ENCODE measurements at places on chromosomes 1 and 21.

- DNase-seq: peak; percentile 37
Observed at GRCh38 chr1:19563324-19564097, 78.2 kb upstream of the CAPZB start.

- DNase-seq: no peak
Observed at GRCh38 chr21:38777015-38777414, 28.7 kb upstream of the ETS2 start.

DNA sequence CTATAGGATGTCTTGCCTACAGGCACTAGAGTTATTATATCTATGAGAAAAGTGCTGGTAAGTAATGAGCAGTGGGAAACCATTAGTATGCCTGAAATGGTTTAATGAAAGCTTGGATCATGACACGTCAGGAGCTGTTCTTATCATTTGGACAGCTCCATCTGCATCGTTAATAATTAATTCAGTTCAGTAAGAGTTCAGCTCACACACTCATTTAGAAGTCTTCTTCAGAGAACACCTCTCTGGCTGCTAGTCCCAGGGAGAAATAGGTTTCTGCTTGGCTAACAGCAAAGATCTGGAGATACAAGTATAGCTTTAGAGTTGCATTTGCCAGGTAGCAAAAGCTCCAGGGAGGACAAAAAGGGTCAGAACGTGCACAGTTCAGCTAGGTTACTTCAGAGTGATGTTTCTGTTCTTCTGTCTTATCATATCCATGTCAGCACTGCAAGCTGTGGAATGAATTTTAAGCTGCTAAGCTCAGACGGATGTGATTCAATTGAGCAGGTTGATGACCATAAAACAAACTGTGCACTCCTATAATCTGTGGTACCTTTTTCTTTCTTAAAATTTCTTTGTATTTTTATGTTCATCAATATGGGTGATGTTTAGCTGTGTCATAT, 173.6 kb downstream of the ADGRL2 start:
- no peak for DNase-seq

DNA sequence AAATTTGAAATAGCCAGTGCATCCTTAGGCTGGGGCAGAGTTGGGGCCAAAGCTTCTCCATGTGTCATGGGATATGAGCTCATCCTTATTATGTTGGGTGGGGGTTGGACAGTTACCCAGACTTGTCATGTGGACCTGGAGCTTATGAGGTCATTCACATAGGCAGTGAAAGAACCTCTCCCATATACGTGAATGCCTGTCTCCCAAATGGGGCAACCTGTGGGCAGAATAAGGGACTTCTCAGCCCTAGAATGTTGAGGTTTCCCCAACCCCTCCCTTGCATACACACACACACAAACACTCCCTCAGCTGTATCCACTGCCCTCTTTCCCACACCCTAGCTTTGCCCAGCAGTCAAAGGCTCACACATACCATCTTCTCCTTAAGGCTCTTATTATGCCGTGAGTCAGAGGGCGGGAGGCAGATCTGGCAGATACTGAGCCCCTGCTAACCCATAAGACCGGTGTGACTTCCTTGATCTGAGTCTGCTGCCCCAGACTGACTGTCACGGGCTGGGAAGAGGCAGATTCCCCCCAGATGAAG, 2.3 kb upstream of the IVL start:
- DNase-seq: peak; percentile 9

- no peak for DNase-seq
Observed at GRCh38 chr1:146051452-146051851, 29.9 kb upstream of the HJV start.

DNA sequence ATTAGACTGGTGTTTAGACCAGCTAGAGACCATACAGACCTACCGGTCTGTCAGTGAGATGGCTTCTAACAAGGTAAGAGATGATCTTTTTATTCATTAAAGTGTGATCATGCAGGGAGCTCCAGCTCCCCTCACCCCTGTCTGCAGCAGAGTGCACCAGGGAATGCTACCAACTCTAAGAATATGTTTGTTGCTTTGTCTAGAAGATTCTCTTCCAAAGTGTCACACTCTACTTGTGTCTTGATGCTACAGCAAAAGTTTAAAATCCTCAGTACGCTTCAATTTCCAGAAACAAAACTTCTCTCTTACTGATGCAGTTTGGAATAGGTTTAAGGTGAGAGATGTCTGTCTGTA, 201.4 kb upstream of the SGIP1 start:
- DNase-seq: no peak

GRCh38 chr1:26861889-26862378, 1.0 kb upstream of the SFN start:
- no peak for DNase-seq

GRCh38 chr21:37101384-37101783, 28.3 kb downstream of the TTC3 start:
- peak; percentile 10 for DNase-seq

- peak; percentile 54 for DNase-seq
Observed at GRCh38 chr1:38858833-38859560, 575 bp downstream of the RRAGC start.

DNA sequence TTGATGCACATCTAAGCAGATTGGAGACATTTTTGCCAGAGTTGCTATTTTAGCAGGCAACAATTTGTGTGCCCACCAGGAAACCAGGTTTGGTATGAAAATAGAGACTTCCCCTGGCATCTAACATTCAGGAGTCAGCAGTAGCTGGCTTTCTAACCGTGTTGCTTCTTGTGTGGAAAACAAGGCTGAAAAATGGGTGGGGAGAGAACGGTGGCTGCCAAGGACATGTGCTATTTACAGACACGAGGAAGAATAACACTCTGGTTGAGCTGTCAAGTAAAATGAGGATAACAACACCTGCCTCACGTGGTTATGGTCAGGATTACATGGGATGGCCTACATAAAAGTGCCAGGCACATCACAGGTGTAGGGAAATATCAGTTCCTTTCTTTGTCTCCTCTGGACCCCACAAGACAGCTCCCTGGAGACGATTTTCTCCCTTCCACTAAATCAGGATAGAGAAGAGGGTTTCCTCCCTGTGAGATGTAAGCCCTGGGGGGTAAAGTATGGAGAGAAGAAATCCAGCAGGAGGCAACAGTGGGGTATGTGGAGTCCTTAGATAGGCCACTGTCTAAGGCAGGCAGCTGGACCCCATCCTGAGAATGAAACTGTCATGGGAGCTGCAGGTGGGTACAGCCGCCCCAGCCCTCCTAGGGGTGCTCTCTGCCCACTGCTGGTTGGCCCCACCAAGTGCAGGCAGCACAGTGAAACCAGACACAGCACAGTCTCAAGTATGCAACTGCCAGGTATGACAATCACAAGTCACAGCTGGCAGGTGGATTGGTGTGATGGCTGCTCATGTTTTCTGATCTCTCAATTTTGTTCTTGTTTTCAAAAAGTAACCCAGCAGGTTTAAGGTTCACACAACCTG, 80.3 kb downstream of the TENT5C start:
- no peak for DNase-seq

GRCh38 chr1:191886977-191887376, 271.3 kb upstream of the RGS18 start:
- DNase-seq: no peak

DNA sequence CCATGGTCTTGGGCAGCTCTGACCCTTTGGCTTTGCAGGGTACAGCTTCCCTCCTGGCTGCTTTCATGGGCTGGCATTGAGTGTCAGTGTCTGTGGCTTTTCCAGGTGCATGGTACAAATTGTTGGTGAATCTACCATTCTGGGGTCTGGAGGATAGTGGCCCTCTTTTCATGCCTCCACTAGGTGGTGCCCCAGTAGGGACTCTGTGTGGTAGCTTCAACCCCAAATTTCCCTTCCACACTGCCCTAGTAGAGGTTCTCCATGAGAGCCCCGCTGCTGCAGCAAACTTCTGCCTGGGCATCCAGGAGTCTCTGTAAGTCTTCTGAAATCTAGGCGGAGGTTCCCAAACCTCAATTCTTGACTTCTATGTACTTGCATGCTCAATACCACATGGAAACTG, 494.5 kb upstream of the LRRC7 start:
- no peak for DNase-seq

GRCh38 chr1:19725606-19726005, 60.9 kb downstream of the HTR6 start:
- no peak for DNase-seq

DNA sequence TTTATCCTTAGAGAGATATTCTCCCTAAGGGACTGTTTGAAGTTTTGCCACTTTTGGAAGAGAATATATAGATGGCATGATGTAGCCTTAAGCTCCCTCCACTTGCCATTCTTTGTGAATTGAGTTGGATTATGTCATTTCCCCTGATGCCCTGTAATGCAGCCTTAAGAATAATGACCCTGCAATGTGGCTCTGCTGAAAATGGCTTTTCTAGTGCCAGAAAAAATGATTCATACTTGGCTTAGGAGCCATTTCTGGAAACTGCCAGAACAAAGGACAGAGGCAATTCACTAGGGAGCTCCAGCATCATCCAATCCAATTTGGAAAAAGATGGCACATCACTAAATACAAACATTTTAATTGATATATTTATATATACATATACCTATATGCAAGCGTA, 265.3 kb downstream of the SPATA17 start:
- DNase-seq: no peak

DNA sequence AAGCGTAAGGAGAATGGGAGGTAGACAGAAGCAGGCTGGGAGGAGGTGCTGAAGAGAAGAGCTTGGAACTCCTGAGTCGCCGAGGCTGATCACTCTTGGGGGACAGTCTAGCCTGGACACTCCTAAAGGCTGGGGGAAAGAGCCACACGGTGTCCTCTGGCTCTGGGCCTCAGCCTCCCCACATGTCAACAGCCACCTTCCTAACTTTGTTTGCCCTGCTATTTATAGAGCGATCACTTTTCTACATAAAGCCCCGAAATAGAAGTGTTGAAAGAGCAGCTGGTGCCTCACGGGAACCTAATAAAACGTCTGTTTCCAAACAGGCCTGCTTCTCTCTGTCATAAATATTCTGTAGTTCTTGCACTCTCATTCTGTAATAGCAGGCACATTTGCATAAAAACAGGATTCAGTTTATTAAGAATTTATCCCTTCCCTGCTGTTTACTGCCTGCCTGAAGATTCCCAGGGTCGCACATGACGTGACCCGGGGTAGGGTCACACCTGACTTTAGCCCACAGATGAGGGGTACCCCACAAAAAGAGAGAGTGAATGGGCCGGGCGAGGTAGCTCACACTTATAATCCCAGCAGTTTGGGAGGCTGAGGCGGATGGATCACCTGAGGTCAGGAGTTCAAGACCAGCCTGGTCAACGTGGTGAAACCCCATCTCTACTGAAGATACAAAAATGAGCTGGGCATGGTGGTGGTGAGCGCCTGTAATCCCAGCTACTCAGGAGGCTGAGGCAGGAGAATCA, 212.5 kb downstream of the TOMM20 start:
- DNase-seq: no peak

- no peak for DNase-seq
Observed at GRCh38 chr1:206101351-206102045, 15.7 kb downstream of the AVPR1B start.

- no peak for DNase-seq
Observed at GRCh38 chr1:2801535-2802291, at the start of gene TTC34. TSS of gene TTC34 (minus strand) at chr1:2801693. CDS start at chr1:2800827, 866 bp downstream.

GRCh38 chr1:48214820-48215219, 7.7 kb upstream of the SLC5A9 start:
- no peak for DNase-seq

DNA sequence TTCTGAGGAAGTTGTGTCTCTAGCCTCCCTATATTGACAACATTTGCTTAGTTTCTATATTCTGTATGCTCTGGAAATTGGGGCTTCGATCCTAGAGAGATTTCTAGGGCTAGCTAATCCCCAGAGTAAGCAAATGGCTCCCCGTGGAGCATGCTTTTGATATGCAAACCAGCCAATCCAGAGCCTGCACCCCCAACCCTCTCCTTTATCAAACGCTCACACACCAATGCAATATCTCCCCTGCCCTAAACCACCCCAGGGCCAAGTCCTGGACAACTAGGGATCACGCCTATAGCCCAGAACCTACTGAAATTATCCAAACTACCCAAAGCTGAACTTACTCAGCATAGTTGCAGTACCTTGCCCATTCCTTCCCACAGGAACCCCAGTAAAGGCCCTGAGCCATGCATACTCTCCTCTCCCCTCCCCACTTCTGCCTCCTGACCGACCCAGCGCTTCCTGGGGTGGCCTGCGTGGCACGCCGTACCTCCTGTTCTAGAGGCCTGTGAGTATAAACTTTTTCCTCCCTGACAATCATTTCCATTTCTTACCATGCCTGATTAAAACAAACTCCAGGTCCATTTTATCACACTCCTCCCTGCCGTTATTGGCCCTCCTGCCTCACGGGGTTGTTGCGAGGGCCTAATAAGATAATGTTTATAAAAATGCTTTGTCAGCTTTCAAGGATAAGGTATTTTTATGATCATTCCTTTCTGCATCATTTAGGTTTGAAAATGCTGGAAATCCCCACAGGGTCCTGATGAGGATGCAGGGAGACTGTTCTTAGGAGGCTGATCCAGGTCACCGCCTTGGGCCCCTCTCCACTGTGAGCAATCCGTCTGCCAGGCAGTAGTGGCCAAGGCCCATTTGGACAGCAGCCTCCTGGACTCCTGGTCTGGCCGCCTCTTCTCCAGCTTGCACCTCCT, 102.7 kb downstream of the TENT5C start:
- DNase-seq: no peak

- no peak for DNase-seq
Observed at GRCh38 chr1:11880911-11881748, 22.4 kb upstream of the NPPB start.

DNA sequence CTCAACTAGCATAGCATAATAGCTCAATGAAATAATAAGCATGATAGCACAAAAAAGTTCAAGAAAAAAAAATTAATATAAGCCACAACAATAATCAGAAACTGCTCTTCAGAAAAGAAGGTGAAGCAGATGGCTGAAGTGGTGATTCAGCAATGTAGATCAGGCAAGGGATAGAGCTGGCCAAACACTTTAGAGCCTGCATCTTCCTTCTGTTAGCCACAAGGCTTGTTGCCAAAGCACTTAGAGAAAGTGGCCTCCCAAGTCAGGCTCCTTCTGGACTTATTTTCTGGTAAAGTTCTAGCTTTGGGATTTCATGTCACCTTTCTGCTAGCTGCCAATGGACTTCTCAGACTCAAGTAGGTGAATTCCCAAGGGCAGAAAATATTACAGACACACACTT, 60.3 kb upstream of the C1orf87 start:
- peak; percentile 8 for DNase-seq

DNA sequence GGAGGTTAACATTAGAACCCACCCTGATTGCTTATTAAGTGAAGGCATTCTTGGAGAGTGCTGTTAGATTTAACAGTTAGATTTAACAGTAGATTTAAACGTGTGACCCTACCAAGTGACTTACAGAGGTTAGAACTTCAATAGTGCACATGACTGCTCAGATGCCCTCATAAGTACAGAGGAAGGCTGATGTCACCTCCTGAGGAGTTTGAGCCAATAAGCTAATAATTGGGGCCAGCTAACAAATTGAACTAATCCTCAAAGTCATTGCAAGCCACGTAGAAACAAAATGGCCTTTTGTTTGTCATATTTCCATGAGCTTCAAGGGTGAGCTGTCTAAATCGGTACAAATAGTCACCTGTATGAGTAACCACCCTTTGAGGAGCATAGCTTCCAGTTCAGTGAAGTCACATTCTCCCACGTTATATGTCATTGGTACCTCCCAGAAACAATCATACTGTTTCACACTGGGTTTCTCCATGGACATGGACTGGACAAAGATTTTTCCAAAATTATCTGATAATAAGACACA, 11.7 kb downstream of the AVPR1B start:
- DNase-seq: no peak

- DNase-seq: no peak
Observed at GRCh38 chr21:44940116-44940631, 345 bp downstream of the SLX9 start.

- no peak for DNase-seq
Observed at GRCh38 chr1:45827256-45827655, 23.8 kb downstream of the MAST2 start.
